ENCODE measurements at places on chromosomes 3 and 15.

DNA sequence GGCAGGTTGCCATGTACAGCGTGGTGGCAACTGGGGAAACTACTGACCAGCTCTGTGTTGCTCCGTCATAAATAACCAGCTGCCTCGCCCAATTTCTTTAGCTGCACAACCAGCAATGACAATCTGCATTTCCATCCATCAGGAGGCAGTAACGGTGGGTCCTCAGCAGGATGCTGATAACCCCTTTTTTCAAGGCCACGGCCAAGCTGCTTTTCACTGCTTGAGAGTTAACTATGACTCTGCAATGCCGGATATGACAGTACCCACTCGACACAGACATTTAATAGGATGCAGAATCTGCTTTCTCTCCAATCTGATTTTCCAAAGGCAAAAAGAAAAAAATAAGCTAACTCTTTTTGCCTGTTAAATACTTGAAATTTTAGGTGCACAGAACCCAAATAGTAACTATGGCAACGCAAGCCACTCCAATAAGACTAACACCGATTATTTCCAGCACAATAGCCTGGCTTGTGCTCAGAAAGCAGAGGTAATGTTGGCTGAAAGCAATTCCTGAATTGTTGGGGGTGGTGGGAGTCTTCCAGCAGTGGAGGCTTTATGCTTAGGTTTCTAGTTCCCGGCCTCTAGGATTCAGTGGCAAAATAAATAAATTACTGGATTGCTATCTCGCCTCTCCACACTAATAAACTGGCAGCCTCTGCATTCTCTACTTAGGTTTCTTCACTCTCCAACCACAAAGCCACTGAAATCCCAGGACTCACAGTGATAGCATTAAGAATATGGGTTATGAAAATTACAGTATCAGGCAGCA is 31.2 kb upstream of the SRGAP3 start:
- DNase-seq = no peak

- no peak for DNase-seq
These were observed 52.7 kb upstream of the TLE3 start for GRCh38 chr15:70150405-70150747.

DNA sequence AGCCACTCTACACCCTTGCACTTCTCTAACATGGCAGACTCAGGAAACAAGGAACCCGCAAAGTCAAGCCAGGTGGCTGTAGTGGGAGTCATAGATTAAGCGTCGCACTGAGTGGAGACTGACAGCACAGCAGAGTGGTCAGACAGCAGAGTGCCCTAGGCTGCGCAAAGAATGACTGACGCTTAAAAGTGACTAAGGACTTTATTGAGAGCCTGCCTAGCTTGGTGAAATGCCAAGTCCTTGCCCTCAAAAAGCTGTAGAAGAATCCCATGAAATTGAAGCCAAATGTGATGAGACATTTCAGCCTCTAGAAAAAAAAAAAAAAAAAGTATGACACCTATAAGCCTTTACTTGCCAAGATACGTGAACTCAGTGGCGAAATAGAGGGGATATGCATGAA is 30.2 kb downstream of the NCEH1 start:
- no peak for DNase-seq

DNA sequence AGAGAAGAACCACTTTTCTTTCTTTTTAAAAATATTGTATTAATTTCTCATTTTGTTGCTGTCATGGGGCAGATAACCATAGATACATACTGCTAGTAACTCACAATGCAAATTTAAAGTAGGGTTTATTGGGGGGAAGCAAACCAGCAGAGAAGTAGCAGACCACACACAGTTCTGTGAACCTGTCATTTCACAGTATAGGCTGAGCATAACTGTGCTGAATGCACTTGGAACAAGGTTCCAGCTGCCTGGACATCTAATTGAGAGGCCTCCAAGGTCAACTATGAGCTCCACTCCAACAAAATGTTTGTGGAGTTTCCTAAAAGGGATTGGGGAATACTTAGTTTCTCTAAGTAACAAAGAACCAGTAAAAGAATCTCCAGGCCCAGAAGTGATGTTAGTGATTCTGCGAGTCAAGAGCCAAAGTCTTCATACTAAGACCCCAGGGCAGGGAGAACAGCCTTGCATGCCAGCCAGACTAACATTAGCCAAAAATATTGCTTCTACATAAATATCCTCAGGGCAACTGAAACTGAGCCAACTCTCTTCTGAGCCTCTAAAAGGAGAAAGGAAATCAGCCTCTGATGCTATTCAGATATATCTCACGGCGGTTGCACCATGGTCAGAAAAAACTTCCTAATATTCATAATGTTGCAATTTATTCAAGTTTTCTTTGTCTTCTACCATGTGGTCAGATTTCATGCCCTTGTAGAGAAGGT is 856.4 kb upstream of the ALCAM start:
- no peak for DNase-seq

DNA sequence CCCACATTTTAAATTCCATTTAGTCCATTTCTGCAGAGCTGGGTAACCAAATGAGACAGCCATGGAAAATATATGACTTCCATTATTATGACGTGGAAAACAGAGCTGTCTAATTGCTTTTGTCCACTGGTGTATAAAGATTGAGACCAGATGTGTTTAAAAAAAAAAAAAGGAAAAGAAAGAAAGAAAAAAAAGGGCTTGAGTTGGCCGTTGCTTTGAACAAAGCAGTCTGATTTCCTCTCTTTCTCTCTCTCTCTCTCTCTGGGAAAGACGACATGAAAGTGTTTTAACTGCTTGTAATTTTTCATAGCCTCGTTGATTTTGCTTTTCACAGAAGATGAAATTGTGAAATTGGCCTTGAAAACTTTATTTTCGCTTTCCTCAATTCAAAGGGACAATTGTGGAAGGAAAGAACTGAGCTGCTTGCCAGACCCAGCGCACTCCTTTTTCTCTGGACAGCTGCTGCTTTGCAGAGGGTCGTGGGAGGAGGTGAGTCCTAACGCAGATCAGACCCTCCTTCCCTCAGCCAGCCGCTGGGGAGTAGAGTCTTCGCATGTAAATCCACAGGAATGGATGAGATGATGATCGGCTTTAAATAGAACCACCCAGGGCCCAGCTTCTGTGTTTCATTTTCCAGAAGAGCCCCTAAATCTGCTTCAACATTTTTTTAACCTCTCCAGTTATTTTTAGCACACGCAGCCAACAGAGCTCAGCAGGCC is 42.8 kb upstream of the UBE2E1 start:
- no peak for DNase-seq

- no peak for DNase-seq
These were observed 36.6 kb upstream of the MAGI1 start for GRCh38 chr3:66075281-66075680.
